ENCODE measurements at places on chromosomes 2 and 18.

DNA sequence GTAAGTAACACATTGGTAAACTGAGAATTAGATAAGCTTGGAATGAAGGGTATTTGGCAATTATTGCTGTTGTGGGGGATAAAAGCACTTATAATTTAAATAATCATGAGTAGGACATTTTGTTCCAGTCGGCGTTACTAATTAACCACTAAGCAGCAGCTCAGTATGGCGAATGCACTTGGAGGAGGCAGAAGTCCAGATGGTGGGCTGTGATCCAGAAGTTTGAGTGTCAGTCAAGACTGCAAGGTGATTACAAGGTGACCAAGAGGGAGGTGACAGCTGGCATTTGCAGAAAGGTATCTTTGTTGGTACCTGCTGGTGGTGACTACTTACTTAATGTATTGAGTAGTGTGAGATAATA is 643.6 kb upstream of the FAM98A start:
- no peak for DNase-seq

GRCh38 chr2:238655974-238656722 is 191.7 kb upstream of the TWIST2 start:
- no peak for DNase-seq

DNA sequence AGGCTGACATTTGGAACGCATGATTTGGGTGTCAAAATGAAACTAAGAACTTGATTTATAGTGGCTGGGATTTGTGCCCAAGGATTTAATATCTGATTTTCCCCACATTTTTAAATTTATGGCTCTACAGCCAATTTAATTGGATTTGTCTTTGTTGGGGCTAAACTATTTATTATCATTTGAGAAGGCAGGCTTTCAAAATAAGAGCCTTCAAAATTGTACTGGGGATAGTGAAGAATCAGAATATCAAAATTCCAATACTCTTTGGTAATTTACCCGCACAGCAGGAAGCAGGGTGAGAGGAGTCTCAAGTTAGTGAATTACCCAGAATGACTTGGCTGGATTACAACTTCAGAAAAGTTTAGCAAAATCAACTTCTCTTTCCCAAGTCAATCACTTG is 278.1 kb downstream of the LRATD1 start:
- no peak for DNase-seq

GRCh38 chr2:161373942-161374341 is 42.2 kb upstream of the TBR1 start:
- no peak for DNase-seq

- no peak for DNase-seq
Observed at GRCh38 chr2:23915327-23915726, 11.6 kb downstream of the ATAD2B start.

- DNase-seq: no peak
Observed at GRCh38 chr2:44201648-44202165, 33.0 kb downstream of the PPM1B start.

- DNase-seq: no peak
Observed at GRCh38 chr2:59005836-59006615, 764.9 kb upstream of the FANCL start.

DNA sequence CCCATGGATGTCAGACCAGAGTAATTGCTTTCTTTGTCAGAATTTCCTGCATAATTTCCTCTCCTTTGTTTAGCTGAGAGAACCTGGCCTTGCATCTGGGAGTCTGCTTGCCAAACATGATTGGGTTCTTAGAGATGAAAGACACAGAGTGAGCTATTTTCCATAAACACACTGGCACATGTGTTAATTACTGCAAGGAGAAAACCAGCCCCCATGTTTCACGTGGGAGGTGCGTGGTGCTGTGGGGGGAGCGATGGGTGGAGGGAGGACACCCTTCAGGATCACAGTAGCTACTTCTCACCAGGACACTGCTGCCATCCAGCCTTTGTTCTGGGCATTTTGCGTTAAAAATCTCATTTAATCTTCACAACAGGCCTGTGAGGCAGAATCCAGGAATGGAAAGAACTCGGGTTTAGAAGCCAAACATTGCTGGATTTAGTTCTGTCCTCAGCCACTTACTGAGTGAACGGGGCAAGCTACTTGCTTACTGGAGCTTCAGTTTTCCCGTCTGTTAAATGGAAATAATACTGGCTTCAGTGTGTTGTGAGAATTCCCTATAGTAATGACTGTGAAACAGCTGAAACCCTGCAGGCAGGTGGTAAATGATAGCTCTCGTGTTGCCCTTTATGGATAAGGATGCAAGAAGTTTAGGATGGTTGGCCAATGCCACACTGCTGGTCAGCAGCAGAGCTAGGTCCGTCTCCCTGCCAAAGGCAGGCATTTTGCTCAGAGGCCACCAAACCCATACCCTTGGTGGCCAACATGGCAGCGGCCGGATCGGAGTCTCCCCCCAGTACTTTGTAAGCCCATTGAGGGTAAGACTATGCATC is 100.1 kb upstream of the ASAP2 start:
- DNase-seq: no peak

DNA sequence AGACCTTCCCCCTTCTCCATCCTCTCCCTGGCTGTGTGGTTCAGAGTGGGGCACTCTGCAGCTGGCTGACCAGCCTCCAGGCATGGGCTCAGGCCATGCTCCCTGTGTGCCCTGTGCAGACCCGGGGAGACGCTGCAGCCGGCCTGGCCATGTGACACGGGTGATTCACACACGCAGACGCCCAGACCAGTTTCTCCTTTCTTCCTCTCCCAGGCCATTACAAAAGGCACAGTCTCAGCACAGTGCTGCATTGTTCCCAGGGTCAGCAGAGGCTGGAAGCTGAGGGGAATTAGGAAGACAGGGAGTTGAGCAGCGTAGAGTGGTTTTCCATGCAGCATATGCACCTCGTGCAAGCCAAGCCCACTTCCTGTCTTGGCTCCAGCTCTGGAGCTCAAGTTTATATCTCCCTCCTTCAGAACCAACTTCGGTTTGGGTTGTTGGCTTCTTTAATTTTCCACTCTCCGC is 288.5 kb downstream of the TNS1 start:
- DNase-seq: peak; percentile 69

GRCh38 chr2:26650713-26651469 is 9.7 kb upstream of the CIB4 start:
- DNase-seq: no peak

GRCh38 chr18:23970161-23971096 is 44.1 kb upstream of the TTC39C start:
- no peak for DNase-seq

DNA sequence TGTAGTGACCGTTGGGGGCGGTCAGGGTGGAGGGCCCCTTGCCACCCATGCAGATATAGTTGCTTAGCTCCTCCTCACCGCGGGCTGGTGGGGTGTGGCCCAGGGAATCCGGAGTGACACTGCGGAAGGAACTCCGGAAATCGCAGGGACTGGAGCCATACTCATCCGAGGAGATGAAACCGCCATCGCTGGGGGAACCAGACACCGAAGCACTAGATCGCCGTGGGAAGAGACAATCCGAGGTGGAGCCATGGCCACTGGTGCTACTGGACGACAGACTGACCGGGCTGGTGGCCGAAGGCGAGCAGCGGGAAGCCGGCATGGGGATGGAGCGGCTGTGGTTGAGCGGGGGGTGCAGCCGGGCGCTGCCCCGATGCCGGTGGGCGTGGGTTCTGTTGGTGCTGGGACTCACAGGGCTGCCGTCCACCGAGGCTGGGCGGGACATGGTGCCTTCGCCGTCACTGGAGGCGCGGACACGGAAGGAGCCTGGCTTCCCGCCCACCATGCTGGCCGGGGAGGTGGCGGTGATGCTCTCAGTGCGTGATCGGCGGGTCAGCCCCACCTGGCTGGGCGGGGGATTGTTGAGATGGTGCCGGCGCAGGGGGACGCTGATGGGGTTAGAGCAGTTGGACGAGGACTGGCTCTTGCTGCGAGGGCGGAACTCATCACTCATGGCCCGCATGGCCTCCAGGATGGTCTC is 2.2 kb downstream of the IRS1 start:
- DNase-seq: no peak

DNA sequence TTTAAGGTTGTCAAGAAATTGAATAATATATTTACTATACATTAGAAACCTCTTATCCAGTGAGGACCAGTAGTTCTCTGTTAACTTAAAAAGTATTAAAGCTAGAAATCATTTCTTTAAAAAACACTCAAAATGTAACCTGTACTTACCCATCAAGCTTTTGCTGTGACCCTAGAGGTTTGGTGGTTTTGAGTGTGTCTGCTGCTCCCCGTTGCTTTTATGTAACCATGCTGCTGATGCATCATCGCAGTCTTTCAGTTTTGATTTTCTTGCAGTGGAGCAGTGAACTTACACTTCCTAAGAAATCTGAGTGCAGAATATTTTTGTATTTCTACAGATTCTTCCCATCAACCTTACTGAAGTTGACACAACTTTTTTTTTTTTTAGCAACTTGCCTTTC is 34.2 kb downstream of the MRPS9 start:
- DNase-seq: no peak

- DNase-seq: no peak
Observed at GRCh38 chr2:204049635-204050034, 113.1 kb downstream of the ICOS start.

DNA sequence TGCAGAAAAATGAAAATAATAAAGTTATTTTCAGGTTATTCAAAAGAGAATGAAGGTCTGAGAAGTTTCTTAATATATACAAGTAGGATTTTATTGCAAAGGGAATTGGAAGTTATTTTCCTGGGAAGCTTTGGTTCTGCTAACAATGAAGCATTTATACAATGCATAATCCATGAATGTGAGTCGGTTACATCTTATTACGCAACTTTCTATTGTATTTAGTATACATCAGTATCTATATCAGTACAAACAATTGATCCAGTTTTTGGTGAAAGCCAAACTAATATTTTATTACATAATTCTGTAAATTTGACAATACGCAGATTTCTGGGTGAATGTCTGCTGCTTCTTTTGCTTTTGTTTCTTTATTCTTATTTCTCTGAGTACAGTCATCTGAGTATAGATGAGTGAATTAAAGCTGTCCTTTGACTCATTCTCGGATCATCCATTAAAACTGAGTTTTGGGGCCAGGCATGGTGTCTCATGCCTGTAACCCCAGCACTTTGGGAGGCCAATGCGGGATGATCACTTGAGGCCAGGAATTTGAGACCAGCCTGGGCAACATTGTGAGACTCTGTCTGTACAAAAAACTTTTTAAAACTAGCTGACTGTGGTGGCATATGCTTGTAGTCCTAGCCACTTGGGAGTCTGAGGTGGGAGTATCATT is 108.5 kb downstream of the SOCS6 start:
- no peak for DNase-seq

DNA sequence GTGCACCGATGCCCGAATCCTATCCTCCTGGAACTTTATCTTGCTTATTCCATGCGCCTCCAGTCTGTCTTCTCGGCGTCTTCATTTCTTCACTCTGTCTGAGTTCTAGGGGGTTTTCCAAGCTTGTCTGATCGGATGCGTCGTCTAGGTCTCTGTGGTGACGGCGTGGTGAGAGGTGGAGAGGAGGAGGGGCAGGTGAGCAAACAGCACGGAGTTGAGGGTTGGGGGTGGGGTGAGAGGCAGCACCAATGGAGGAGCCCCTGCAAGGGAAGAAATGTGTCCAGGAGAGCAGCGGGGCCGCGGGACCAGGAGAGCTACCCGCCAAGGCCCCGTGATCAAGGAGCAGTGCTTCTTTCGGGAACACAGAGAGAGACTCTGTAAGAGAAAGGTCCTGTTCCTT is 131.3 kb upstream of the TWIST2 start:
- no peak for DNase-seq

GRCh38 chr2:43268066-43268953 is 41.9 kb upstream of the ZFP36L2 start:
- no peak for DNase-seq

GRCh38 chr2:109062145-109062858 is 66.7 kb upstream of the SH3RF3 start:
- no peak for DNase-seq

DNA sequence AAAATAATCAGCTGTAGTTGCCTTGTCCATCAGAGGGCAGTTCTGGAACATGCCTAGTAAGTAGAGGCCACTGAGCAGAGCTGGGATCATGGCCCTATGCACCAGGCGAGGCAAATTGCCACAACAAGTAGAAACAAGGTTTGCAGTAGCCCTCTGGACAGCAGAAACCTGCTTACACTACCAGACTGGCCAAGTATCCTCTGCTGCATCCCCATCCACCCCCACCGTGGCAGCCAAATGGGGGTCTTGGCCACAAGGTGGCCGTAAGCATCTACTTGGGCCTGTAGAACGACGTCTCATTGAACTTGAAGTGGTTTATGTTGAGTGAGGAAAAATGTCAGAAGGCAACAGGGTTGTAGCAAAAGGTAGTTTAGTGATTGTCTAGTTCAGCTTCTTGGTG is 241.2 kb downstream of the ALPK2 start:
- no peak for DNase-seq

DNA sequence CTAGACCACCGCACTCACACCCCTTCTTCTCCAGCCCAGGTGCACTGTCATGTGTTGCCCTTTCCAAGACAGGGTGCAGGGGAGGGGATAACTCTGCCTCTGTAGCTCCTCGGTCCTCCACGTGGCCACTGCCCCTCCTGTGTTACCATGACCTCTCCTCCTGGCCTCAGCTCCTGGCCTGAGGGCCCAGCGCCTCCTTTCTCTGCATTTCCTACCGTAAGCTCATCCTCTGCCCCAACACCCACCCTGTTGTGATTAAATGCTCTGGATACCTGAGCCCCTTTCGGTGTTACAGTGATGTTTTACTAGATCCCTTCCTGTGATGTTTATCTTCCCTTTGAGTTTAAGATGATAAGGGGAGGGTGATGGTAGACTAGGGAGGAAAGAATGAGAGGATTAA is 242.3 kb downstream of the PTPRM start:
- no peak for DNase-seq

- DNase-seq: no peak
Observed at GRCh38 chr18:58025733-58026132, 18.3 kb upstream of the NEDD4L start.

DNA sequence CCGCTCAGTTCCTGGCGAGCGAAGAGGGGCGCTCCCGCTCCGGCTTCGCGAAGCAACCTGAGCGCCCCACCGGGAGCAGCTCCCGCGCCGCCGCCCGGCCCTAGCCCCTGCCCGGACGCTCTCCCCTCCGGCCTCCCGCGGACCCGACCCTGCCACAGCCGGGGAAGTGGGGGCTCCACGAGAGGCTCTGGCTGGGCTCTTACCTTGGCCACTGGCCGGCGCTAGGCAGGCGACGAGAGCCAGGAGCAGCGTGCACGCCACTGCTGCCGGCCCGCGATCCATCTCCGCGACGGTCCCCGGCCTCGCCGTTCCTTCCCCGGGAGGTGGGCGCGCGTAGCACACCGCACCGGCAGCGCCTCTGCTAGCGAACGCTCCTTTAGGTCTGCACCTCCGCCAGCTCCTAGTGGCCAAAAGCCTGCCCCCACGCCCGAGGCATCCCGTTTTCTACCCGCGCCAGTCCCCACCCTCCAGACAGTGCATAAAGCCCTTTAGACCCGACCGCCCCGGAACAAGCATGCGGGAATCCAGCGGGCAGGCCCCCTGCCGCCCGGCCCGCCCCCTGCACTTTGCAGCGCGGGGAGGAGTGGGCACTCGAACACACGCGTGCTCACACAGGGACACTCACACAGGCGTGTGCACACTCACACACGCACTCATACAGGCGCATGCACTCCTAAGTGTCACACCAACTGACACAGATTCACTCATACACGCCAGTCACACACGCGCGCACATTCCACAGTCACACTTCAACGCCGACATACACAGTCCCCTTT is at the start of gene LRP2:
TSS of gene LRP2 (minus strand) at position 417 of the 776 bp plus-strand sequence. CDS start at position 282, 135 bp downstream.
- DNase-seq: no peak

Measured in left hindlimb (tissue), 1 donor.